ENCODE measurements at places on chromosomes 16 and 17.
A peak's percentile ranks its signal among the peaks of the same experiment; 100 is the strongest.

DNA sequence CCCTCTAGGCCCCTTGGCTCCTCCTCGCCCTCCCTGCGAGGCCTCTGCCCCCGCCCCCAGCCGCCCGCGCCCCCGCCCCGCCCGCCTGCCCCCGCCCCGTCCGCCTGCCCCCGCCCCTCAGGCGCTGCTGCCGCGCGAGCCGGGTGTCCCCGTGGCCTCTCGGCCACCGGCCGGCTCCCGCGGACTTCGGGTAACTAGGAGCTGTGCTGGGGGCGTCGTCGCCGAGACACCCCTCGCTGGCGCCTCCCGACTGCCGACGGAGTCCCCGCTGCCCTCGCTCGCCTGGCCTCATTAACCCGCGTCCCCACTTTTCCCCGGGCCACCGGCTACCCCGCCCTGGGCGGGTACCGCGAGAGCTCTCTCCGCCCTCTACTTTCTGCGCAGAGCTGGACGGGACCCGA, at the start of gene TLCD1:
TLCD1 (minus strand) TSS at position 8 of the 401 bp plus-strand sequence. CDS start 136 bp downstream, outside the sequence.
- DNase-seq = peak; percentile 83

DNA sequence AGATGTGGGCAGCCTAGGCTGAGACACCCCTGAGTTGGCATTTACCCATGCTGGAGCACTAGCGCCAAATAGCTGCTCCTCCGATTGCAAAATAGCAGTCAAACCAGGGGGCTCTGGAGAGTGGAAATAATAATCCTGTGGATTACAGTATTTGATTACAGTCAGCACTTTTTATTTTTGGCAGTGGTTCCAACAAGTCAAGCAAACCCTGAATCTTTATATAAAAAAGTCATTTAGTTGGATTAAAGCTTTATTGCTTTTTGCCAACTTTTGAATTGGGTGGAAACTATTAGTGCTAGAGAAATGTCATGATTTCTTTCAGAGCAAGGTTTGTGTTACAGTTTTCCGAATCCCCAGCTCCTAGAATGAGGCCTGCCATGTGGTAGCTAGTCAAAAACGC, 99.3 kb upstream of the FAM20A start:
- DNase-seq = no peak

- peak; percentile 72 for DNase-seq
Measured at GRCh38 chr16:67260426-67261063, 11.8 kb downstream of the SLC9A5 start.

DNA sequence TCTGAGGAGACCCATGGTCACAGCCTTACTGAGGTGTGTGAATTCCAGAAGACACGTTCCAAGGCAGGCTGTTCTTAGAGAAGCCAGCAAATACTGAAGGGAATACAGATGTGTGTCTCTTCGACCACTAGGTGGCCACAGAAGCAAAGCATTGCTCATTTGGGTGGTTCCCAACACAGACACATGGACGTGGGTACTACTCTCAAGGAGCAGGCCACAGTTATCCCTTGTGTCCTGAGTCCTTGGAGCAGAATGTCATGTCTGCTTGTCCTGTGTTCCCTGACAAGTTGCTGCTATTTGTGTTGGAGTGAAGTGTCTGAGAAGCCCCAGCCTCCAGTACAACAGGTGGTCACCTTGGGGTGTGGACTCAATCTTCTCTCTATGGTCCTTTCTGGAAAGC, 30.3 kb downstream of the HMOX2 start:
- DNase-seq = no peak

DNA sequence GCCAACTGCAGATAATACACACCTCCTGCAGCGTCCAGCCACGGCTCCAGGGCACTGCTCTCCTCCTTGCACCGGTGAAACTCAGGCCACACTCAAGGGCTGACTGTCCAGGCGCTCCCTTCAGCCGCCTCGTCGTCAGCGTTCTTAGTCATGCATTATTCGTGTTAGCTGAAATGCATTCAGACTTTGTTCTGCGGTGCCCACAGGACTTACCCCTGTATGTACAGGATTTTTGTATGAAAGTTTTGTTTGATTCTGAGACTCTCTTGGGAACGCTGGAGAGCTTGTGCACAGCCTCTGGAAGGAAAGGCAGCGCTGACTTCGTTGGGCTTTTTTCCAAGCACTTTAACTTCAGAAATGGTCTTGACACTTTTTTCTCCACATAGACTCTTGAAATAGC, 22.1 kb downstream of the CIBAR2 start:
- no peak for DNase-seq

- no peak for DNase-seq
Measured at GRCh38 chr16:4570688-4571321, 14.7 kb downstream of the C16orf96 start.

GRCh38 chr16:578870-579405, 9.2 kb downstream of the PIGQ start:
- DNase-seq = peak; percentile 55
